Erythroblast (primary cell): ENCODE measurements at places on chromosomes 16 and 17.

- no peak for DNase-seq
These were observed 19.4 kb downstream of the TMEM94 start for GRCh38 chr17:75475851-75476250.

- no peak for DNase-seq
These were observed 122.0 kb downstream of the METRNL start for GRCh38 chr17:83201206-83202001.

GRCh38 chr17:63740464-63741142, 996 bp downstream of the STRADA start:
- peak; percentile 39 for DNase-seq

GRCh38 chr17:72403713-72404209, 282.9 kb downstream of the SOX9 start:
- no peak for DNase-seq

DNA sequence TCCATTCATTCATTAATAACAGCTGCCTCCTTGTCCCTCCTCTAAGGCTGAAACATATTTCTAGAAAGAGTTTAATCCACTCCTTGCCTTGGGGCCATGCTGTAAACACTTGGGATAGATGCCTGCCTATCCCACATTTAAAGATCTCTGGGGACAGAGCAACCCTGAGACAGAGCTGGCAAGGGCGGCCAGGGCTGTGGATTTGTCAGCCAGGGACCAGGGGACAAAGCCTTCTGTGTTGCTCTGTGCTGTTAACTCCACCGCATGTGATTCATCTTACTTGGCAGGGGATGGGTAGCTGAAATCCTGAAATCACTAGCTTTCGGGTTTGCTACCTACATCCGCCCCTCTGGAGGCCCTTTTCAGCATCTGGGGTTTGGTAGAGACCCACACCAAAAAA, 392.9 kb downstream of the SLC39A11 start:
- DNase-seq = no peak

DNA sequence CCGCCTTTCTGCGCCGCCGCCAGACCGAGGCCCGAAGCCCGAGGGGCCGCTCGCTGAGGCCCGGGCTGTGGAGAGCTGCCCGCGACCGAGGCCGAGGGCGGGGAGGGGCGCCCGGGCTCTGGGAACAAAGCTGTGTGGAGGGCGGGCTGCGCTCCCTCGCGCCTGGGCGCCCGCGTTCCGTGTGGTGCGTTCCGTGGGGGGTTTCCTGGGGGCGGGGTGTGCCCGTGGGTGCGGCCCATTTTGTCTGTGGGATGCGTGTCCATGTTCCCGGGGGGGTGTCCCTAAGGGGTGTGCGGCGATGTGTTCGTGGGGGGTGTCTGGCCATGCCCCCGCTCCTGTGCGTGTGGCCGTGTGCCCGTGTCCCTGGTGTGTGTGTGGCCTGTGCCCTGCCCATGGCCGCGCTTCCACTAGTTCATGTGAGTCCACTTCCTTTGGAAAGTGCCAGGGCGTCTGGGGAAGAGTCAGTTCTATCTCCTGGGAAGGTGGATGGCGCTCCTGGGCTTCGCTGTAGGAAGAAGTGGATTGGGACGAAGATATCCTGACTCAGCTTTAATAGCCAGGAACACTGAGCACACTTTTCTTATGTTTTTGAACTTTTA, 520 bp downstream of the JPT2 start:
- DNase-seq = peak; percentile 63
